ENCODE measurements at places on chromosomes 6 and 20.

DNA sequence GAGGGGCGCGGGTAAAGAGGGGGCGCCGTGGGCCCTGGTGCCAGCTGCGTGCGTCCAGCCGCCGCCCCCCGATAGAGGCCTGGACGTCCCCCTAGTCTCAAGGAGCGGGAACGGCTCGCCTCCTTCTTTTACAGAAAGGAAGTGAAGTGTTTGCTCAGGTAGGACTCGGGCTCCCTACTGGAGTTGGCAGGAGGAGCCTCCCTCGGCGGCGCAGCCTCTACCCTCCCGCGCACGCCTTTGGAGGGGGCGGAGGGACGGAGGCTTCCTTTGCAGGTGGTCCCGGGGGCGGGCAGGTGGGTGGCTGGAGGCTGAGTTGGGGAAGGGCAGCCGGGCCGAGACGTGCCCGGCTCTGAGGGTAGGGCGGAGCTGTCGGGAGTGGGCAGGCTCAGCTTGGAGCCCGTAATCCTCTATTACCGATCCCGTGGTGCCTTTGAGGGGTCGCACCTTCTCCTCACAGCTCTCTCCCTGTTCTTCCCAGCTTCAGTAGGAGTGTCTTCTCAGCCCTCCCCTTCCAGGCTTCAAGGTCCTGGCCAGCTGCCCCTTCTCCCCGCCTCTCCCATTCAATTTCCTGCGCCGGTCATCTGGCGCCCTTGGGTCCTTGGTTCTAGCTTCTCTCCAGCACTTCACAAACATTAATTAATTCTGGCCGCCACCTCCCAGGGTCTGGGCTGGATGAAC, 728 bp downstream of the ITPR3 start:
- DNase-seq = peak; percentile 37

GRCh38 chr6:11353921-11354389, 121.5 kb upstream of the NEDD9 start:
- DNase-seq = peak; percentile 47

DNA sequence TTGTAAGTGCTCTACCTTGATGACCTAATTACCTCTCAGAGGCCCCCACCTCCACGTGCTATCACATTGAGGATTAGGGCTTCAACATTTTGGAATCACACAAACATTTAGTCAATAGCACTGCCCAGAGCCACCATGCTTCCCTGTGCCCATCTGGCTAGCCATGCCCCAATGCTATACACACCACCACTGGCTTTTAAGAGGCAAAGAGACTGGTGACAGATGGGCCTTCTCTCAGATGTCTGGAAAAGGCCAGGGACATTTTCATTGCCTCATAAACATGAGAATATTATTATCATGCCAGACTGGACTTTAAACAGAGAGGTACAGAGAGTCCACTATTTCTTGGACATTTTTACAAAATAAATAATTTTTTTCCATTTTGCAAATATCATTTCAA, 29.8 kb downstream of the TRMT6 start:
- no peak for DNase-seq

DNA sequence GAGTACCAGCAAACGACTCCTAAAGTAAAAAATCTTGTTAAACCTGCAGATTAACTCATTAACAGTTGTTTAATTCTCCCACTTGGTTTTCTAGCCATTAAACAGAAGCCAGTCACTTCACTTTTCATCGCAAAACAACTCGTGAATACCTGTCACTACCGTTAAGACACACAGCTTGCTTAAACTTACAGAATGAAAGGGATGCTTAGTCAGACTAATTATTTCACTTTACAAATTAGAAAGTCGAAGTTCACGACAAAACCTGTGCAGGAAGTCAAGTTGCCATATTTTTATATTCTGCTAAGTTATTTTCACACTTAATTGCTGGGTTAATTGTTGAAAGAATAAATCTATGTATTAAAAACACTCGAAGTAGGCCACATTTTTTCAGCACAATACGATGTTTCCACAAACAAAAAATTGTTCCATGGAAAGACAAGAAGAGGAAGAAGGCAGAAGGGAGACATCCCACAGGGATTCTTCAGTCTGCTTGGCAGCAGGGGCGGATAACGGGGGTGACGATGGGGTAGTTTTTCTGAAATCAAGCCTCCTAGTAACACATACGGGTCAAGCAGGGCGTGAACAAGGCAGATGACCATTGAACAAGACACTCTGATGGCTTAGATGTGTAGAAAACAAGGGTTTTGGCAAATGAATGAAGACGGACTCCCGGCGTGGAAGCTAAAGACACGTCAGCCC, 933 bp downstream of the SSR1 start:
- DNase-seq = peak; percentile 27

- DNase-seq = no peak
Measured at GRCh38 chr6:3895312-3895653, 46.1 kb downstream of the FAM50B start.

DNA sequence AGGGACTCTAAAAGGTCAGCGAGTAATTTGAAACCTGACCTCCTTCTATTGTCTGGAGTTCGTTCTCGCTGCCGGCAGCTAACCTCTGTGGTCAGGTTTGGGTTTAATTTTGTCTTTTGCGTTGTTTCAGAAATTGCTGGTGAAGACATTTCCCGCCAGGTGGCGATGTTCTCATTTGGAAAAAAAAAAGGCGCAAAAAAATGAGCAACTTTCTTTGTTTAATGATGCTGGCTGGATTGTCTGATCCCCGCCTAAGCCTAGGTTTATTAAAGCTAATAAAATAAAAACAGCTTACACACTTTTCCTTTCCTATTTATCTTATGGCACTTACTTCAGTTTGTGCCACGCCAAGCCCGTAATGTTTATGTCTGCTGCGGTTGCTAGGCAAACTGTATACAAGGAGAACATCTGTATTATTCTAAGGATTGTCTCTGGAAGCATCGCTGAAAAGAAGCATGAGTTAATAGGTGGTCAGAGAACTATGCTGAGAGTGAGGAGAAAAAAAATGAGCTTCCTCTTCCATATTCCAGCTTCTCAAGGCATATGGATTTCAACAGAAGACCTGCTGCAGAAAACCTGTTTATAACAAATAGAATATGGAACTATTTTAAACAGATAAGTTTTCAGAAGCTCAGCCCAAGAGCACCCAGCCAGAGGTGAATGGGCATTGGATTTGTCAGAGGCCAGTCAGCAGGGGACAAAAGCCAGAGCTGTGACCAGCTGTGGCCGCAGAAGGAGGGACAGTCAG, 205.7 kb downstream of the DOK5 start:
- no peak for DNase-seq

GRCh38 chr20:62353289-62354030, 13.7 kb downstream of the LAMA5 start:
- DNase-seq = no peak

DNA sequence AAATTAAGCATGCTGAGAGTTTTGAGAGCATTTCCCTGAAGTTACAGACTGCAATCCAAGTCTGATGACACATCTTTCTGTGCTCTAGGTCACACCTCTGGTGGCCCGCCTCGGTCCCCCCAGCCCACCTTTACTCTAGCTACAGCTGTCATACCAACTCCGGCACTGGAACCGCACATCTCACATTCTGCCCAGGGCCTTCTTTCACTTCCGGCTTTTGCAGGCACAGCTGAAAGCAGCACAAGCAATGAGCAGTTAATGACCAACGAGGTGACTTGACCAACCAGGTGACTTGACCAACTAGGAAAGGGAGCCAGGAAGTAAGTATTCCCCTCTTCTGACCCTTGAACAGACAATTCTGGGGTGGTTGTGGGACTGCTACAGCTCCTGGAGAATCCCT, 88.6 kb upstream of the MOCS1 start:
- DNase-seq = no peak

- no peak for DNase-seq
Measured at GRCh38 chr6:118668761-118669385, 17.5 kb upstream of the CEP85L start.

DNA sequence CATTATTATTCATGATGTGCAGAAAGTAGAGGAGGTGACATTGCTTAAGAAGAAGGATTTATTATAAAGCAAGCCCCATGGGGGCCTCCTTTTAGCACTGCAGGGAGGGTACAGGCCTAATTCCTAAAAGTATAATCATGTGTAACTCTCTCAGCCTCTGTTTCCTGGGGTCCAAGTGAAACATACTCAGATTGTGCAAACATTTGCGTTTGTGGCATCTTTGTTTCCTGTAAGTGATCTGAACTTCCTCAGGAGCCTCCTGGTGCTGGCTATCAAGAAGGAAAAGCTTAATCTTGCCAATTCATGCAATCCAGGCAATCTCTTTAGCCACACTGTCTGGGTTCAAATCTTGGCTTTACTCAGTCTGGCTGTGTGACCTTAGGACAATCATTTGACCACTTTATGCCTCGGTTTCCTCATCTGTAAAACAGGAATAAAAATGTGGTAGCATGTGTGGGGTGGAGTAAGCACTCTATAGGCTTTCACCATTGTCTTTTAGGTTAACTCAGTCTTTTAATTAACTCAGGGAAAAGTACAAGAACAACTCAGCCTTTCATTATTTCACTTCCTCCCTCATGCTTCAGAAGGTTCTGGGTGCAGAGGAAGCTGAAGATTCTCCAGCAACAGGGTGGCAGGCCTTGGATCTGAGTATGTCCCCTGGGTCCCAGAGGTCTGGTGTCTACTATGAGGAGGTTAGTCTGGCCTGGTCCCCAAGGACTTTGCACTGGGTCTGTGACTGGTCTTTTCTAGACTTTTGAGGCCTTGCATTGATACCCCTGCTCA, 831 bp upstream of the SIRPB2 start:
- DNase-seq = no peak

DNA sequence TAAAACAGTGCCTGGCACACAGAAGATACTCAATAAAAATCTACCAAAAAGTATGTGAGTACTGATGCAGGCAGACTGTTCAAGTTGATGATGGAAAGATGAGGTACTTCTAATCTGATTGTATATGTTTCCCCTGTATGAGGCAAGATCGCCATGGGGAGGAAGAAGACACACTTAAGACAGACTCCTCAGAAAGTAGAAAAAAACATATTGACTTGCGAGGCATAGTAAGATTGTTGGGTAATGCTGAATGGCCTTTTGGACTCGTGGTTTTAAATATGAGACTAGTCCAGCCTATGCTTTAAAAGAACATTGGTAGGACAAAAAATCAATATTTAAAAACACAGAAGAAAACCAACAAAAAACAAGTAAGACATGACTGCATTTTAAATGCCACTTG, 72.6 kb downstream of the SHPRH start:
- no peak for DNase-seq

- DNase-seq = no peak
Measured at GRCh38 chr6:136201732-136202131, 48.4 kb downstream of the MTFR2 start.

- peak; percentile 57 for DNase-seq
Measured at GRCh38 chr6:43812850-43813578, 43.0 kb downstream of the VEGFA start.

DNA sequence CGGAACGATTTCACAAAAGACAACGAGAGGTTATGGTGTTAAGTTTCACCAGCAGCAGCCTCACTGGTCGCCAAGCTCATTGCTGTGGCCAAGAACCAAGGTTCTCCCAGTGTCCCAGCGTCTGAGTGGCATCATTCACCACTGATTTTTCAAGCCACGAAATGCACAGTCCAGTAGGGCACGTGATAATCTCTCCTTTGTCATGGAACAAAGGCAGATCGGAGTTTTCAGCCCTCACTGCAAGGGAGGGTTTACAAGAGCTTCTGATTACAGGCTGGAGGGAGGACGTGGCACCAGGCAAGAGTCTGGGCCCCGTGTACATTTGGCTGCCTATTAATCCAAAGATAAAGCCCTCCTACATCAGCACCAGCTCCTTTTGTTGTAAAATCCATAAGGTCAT, 2.0 kb downstream of the CD24 start:
- DNase-seq = no peak

DNA sequence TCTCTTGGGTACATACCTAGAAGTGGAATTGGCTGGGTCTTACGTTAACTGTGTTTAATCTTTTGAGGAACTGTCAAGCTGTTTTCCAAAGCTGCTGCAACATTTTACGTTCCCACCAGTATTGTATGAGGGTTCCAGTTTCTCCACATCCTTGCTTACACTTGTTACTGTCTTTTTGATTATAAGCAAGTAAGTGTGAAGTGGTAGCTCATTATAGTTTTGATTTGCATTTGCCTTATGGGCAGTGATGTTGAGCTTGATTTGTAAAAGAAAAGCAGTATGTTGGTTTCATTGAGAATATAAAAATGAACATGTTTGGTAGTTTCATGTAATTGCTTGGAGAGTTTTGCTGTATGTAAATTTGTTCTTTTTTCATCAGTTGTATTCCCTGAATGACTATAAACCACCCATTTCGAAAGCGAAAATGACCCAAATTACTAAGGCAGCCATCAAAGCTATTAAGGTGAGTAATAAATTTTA, 40.4 kb downstream of the SCAF8 start:
- peak; percentile 11 for DNase-seq

DNA sequence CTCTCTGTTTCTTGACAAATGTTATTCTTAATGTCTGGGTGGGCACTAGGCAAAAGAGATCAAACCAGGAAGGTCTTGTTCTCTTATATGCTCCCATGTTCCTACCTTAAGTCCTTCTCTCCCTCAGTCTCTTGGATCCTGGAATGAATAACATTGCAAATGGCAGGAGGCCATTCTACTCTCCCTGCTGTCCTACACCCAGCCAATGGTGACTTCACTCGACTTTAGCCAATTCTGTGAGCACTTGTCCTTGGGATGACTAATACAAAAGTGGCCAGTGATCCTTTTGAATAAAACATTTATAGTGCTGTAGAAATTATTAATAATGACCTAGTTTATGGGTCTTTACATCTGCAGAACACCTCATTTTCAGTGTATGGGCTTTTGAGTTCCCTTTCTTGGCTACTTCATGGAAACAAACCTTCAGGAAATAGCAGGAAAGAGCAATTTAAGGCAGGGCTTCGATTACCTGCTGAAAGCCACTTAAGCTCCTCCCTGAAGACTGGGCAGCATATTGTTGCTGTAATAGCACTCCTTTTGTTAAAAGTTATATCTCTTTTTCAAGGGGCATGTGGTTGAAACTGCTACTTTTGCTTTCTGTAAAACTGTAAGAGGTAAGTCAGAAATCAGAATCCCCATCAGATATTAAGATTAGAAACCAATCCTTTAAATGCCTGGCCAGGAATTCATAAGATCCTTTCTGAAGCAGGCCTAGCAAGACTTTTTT, 10.5 kb downstream of the OTOR start:
- no peak for DNase-seq

GRCh38 chr20:50344232-50345071, 153.8 kb downstream of the CEBPB start:
- DNase-seq = no peak

DNA sequence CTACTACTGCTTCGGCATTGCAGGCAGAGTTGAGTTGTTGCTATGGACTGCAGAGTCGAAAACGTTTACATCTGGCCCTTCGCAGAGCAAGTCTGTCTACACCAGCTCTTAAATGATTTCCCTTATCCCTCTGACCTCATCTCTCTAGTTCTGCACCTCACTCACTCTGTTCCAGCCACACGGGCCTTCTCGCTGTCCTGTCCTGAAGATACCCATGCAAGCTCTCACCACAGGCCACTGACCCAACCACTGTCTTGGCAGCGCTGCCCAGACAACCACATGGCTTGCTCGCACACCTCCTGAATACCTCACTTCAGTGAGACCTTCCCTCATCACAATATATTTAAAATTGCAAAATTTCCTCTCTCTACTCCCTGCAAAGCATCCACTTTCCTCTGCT, 31.4 kb downstream of the B4GALT5 start:
- no peak for DNase-seq

DNA sequence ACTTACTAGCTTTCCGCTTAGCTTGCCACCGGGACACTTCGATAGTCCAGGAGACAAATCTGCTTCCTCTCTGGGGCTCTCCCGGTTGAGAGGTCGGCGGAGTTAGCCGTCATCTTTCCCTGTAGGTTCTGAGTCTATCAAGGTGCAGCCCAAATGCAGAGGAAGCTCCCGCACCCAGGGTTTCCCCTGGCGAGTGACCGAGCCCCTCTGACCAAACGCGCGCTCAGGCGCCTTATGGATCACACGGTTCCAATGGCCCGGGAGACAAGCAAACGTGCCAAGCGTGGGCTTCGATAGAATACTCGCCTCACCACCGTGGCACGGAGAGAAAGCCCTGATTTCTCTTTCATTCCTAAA, 15.8 kb upstream of the FOXC1 start:
- no peak for DNase-seq
